ENCODE measurements at places on chromosomes 12 and 14.

DNA sequence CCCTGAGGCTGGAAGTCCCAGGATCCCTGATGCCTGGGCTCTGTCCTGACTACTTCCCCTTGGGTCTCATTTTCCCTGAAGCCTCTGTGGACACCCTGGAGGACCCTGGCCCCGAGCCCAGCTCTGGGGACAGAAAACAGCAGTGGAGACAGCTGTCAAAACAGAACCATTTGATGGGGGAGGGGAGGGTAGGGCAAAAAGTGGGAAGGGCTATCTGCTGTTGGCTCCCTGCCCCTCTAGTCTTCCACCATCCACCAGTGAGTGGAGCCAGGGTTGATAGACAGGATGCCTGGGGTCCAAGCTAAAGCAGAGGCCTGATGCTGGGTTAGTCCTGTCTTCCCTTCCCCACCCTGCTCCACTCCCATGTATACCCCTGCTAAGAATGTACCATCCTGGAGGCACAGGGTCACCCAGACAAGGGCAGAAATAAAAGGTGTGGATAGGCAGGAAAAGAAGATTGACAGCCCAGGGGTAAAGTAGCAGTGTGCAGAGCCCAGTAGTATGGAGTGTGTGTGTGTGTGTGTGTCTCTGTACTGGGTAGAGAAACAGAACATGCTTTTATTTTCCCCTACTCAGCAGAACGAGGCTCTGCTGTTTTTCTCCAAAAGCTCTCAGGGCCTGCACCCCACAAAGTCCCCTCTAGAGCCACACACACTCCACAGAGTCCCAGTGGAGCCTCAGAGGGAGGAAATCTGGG, 9.8 kb downstream of the ZNF385A start:
- DNase-seq, result no peak

DNA sequence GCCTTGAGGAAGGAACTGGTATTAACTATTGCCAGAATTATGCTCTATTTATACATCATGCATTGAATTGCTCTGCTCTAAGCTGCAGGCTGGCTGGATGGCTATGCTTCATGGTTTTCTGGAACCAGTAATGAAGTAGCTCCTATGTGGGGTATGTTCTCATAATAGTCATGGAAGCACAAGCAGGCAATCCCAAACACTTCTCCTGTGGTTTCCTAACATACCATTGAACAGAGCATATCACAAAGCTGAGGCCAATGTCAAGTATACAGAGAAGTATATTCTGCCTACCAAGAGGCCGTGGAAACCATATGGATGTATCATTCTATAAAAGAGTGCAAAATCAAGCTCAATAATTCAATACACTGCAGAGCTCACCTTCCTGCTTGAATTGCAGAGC, 1752.4 kb upstream of the FLRT2 start:
- DNase-seq, result no peak

DNA sequence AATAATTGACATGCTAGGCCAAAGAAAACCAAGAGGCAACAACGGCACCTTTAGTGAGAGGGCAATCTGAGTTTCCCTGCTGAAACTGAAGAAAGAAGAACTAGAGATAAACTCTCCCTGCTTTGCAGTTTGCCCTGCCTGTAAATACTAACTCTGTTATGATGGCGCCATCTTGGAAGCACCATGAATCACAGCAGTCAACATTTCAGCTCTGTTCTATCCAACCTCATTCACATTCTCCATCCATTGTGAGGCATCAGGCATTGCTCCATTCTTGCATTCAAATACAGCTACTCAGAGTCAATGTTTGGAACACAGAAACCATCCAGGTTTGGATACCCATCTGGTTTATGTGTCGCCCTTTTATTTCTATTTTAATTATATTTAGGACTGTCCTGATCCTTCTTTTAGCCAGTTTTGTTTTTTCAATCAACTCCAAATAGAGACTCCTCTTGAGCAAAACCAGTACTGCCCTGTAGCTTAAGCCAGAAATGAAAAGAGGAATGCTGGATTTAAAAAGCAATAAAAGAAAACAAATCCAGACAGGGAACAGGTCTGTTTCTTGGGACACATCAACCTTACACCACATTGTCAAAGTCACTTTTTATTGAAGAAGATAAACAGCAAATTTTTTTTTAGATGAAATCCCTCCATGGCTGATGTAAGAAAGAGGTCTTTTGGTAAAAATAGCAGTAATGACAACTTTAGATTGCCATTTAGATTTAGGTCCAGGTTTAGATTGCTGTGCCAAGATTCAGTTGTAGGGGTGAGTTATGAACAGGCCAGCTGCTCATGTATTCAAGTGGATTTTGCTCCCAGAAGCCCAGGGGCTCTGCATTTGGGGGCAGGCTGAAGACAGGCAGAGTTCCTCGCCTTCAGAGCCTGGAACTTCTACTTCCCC, 33.3 kb upstream of the PPM1A start:
- no peak for DNase-seq

- no peak for DNase-seq
These were observed 26.8 kb downstream of the CCDC177 start for GRCh38 chr14:69547701-69548348.

DNA sequence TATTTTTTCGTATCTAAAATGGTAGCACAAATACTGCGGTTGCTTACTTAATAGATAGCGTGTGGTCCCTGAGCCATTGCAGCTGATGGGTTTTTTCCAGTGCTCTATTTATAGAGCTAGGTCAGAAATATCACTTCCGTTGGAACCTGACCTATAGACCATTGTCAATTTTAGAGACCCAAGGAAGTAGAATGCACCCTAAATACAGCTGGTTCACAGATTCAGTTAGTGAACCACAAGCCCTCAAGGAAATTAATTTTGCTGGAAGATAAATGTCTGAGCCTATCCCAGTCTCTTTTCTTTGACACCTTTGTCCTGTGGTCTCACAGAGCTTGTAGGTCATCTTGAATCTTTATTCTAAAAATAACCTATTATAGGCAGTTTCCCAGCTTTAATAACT, 391.0 kb downstream of the ZFP36L1 start:
- DNase-seq, result no peak

GRCh38 chr12:56522411-56523193, 982 bp downstream of the RBMS2 start:
- DNase-seq, result no peak

GRCh38 chr14:33567023-33567728, 383.7 kb downstream of the EGLN3 start:
- no peak for DNase-seq

- no peak for DNase-seq
These were observed 90.0 kb downstream of the RIN3 start for GRCh38 chr14:92603309-92604242.

DNA sequence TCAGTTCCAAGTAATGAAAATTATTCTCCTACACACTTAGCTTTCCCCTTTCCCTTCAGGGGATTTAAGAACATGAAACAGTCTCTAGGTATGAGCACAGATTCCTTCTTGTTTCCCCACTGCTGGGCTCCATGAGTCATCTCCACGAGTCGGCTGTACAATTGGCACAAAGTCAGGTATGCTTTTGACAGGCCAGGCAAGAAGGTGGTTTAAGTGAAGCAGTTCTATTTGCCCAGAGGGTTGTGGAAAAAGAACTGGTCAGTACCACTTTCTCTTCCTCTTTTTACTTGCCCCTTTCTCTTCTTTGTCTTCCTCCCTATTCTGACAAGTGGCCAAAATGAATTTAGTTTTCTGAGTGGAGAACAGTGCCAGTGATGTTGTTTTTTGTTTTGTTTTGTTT, 16.3 kb downstream of the DYNC1H1 start:
- no peak for DNase-seq

DNA sequence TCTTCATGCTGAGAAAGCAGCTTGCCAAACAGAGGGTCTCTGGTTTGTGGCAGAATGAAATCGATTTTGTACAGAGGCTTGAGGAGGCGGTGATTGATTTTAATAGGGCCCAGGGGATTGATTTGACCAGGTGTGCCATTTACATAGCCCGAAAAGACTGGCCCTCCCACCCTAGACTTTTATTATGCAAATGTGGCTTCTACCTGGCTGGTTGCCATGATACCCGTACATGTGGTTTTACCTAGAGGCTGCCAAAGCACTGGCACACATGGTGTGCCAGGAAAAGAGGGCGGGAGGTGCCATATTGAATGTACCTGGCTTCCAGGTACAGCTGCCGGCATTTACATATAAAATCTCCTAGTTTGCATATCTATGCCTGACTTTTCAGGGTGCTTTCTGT, 18.0 kb upstream of the GUCY2C start:
- DNase-seq, result no peak

DNA sequence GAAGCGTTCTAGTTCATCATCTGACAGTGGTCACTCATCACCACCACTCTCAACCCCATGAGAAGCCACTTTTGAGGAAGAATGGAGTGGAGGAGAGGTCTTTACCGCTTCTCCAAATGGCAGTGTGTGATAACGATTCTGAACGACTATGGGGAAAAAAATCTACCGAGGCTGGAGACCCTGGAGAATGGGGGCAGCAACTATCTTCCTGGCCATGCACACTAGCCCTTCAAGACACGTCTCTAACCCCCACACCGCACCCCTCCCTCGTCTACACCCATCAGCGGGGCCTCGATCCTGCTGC, 365 bp downstream of the ING4 start:
- DNase-seq, result no peak

- DNase-seq, result no peak
These were observed 19.6 kb upstream of the NXPH4 start for GRCh38 chr12:57196956-57197355.

GRCh38 chr12:10940389-10940788, 1.3 kb upstream of the TAS2R14 start:
- no peak for DNase-seq
